Fibroblast of skin of back (primary cell): ENCODE measurements at places on chromosomes 1 and 21.

DNA sequence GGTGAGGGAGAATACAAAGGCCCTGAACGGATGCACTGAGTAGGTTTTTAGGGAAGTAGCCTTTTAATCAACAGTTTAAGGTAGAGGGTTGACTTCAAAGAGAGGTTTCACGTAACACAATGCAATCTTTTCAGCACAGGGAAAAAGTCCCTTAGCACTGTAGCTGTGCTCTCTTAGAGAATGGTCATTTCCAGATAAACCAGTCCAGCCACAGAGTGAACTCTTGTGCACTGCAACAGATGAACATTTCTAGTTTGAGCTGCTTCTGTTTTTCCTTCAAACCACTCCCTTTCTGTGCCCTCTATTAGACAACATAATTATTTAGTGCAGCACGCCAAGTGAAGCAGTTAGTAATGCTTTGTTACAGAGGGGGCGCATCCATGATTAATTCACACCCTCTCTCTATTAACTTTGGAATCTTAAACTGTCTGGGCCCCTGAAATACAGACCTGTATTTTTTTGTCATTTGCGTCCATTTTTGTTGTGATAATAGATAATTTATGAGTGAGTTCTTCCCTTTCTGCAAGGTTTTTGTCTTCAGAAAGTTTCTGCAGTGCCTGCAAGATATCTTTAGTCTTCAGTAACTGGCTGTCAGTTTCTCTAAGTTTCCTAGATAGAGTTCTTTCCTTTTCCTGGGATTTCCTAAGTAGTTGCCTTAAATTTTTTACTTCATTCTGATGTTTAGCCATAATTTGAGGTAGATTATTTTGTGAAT lies 22.9 kb downstream of the LCA5L start:
- no peak for DNase-seq

DNA sequence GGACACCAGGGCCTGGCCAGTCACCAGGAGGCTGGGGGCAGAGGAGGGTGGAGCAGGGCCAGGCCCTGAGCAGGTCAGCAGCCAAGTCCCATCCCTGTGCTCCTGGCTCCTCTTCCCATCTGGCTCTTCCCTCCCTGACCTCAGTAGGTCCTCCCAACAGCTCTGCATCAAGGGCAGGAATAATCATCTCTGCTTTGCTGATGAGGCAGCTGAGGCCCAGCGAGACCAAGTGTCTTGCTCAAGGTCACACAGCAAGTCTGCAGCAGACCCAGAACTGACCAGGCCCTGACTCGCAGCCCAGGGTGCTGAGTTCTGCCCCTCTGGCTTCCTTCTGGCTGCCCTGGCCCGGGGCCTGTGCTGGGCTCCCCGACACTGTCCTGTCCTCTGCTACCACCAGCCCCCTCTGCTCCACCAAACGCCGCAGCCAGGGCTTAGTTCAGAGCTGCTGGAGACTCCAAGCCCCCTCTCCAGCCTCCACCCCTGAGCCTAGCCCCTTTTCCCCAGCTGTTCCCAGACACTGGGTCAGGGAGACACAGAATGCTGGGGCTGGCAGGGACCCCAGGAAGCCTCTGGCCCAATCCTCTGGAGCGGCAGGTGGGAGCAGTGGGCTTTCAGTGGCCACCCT lies 224.9 kb downstream of the PTPRU start:
- DNase-seq: no peak

GRCh38 chr1:207397525-207397926 lies 56.6 kb upstream of the CR2 start:
- DNase-seq: peak; percentile 3

GRCh38 chr21:42453224-42453985 lies 42.6 kb downstream of the RSPH1 start:
- DNase-seq: no peak

- DNase-seq: peak; percentile 99
Observed at GRCh38 chr1:77832901-77833300, 53.5 kb downstream of the MIGA1 start.

- no peak for DNase-seq
Observed at GRCh38 chr1:42552636-42553035, 89.5 kb downstream of the CCDC30 start.

DNA sequence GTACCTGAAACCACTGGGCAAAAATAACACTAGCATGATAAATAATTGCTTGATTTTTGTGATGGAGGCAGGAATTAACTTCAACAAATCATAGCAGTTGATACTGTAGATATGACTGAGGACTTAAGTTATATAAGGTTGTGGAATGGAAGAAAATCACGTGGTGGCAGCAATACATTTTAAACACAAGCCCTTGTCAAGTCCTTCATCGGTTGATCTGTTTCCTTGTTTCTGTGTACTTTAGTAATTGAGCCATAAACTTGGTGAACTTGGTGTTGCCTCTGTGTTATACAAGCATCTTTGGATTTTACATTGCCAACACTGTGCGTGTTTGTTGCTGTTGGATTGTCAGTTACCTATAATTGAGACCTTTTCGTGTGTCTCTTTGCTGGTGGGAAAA lies 114.4 kb downstream of the CAMTA1 start:
- DNase-seq: no peak

- DNase-seq: peak; percentile 30
Observed at GRCh38 chr1:92567211-92567868, 80.6 kb upstream of the GFI1 start.

GRCh38 chr1:154324241-154324640 lies 1.1 kb upstream of the ATP8B2 start:
- DNase-seq: no peak

GRCh38 chr1:214427871-214428277 lies 123.5 kb downstream of the PTPN14 start:
- peak; percentile 96 for DNase-seq

DNA sequence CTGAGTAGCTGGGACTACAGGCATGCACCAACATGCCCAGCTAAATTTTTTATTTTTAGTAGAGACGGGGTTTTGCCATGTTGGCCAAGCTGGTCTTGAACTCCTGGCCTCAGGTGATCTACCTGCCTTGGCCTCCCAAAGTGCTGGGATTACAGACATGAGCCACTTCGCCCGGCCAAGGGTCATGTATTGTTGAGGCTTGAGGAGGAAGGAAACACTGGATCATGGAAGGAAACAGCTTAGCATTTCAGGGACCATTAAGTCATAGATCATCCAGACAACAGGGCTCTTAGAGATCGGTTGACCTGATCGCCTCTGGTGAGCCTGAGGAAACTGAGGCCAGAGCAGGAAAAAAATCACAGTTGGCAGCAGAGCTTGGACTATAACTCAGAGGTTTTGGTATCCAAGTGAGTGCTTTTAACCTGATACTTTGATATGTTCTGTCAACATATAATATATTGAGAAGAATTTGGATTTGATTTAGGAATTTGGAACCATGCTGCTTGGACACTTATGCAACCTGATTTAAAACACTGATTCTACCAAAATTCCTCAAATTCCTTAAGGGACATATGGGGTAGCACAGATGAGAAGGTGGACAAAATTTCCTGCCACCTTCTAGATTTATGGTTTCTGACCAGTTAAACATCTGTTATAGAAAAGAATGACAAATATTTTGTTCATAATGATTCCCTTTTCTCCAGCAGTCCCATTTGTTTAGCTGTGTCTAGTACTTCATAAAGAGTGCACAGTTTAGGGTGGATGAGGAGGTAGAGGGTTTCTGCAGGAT lies 13.1 kb upstream of the BMP8A start:
- DNase-seq: no peak

DNA sequence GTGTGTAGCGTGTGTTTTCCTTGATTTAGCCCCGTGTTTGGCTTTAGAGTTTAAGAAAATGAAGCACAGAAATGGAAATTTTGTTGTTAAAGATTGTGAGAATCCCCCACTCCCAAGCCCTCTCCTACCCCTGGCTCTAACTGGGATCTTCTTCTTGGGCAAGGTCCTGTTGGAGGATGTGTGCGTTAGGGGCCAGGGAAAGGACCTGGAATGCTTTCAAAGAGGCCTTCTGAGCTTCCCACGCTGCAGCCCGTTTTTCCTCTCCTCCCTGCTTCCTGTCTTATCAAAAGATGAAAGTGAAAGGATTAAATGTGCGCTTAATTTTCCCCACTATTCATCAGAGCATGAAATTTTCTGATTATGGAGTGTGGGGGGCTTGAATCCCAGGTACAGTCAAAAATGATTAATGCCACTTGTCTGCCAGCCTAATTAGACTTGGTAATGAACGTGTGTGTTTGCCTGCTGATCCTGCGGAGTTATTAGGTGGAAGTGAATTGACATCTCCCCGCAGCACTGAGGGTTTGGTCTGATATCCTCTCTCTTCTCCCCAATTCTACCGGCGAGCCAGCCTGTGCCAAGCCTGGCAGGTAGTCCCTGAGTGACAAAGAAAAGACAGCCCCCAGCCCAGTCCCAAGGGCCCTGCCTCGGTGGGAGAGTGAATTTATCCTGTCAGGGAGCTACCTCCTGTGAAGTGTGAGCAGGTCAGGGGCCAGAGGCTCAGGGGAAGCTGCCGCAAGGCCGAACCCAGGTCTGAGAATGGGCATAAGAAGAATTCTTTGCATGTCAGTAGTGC lies 4.9 kb downstream of the RASSF5 start:
- no peak for DNase-seq

DNA sequence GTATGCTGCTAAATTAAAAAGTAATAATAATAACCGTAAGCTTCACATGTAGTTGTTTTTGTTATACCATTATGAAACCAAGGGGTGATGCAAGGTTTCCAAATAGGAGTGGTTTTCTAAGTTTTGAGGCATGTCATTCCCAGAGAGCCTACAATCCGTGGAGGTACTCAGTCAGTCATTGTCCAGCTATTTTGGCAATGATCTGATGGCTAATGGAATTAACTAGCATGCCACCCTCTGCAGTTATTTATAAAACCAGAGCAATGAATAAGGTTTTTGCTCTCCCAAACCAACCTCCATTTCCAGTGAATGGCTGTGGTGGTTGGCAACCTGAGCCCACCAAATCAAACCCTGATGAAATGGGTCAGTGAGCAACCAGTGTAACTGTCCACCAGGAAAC lies 106.4 kb downstream of the TBX15 start:
- DNase-seq: peak; percentile 20

DNA sequence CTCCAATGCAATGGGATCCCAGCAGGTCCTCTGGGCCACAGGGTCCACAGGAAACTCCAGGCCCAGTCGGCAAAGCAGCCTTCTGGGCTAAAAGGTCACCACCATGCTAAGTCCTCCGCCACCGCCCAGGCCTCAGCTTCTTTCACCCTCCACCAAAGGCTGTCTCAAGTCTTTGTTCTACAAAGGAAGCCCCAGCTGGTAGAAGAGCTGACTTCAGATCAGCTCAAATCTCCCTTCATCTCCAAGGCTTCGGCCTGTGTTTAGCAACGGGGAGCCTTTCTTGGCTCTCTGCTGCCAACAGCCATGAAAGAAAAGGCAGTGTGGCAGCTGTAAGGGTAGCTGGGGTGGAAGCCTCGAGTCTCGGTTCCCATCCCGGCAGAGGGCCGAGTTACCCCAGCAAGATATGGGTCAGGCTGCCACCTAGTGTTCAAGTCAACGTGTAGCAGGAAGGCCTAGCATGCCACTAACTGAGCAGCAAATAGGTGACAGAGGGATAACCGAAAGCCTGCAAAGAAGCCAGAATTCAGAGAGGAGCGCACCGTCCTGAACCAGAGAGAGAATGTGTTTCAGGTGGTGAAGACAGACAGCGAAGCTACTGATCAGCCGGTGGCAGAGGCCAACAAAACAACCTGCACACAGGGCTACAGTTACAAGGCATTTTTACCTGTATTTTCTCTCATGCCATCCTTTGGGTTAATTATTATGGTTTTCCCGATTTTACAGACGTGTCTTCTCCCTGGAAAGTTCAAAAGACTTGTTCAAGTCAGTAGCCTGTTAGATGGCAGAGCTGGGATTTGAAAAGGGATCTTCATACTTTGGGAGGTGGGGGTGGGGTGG lies 26.8 kb upstream of the CRNN start:
- peak; percentile 62 for DNase-seq

DNA sequence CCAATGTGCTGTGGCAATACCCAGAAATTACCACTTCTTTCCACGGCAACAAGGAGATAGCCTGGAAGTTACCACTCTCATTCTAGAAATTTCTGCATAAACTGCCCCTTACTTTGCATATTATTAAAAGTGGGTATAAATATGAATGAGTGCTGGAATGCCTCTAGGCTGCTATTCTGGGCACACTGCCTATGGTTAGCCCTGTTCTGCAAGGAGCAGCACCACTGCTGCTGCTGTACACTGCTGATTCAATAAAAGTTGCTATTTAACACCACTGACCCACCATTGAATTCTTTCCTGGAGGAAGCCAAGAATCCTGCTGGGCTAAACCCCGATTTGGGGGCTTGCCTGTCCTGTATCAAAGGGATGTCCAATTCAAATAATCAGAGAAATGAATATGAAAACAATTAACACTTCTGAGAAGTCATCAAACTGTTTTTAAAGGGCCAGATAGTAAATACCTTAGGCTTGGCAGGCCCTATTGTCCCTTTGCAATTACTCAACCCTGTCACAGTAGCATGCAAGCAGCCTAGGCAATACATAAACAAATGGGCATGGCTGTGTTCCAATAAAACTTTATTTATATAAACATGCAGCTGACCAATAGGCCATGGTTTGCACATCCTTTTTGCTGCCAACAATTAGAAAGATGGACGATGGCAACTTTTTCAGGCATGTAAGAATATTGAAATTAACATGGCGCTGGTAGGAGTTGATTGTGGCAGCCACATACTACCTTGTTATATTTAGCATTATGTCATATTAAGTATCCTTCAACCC lies 369.4 kb upstream of the B3GALT2 start:
- DNase-seq: no peak

DNA sequence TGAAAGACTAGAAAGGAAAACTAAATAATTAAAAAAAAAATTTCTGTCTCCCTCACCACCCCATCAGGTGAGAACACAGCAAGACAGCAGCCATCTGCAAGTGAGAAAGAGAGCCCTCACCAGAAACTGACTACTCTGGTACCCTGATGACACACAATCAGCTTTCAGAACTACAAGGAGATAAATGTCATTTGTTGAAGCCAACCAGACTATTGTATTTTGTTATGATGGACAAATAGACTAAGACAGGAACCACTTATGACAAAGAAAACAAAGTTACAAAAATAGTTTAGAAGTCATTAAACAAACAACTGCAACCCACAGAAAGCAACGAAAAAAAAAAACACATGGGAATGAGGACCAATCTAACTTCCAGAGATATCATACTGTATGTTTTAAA lies 98.3 kb downstream of the FAF1 start:
- peak; percentile 63 for DNase-seq

DNA sequence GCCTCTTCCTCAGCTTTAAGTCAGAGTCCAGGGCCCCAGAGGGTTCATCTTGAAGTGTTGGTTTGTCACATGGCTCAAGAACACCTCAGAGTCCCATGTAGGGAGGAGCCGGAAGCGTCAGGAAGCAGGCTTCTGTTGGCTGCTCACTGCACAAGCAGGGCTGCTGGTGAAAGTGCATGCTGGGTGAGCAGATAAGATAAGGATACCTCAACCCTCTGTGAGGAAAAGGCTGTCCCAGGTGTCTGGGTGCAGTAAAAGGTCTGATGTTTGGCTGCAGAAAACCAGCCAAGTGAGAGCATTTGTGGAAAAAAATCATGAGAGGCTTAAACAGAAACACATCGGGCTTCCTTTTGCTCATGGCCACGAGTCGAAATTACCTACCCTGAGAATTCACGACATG lies 6.2 kb upstream of the TEX35 start:
- no peak for DNase-seq

GRCh38 chr1:41578712-41579335 lies 94.3 kb upstream of the EDN2 start:
- peak; percentile 32 for DNase-seq

- no peak for DNase-seq
Observed at GRCh38 chr1:25666460-25666859, 49.9 kb downstream of the MAN1C1 start.

GRCh38 chr1:174890024-174890423 lies 109.7 kb upstream of the CACYBP start:
- no peak for DNase-seq

GRCh38 chr1:234498448-234499118 lies 19.6 kb upstream of the TARBP1 start:
- DNase-seq: no peak
